ENCODE measurements at places on chromosomes 4 and X.

DNA sequence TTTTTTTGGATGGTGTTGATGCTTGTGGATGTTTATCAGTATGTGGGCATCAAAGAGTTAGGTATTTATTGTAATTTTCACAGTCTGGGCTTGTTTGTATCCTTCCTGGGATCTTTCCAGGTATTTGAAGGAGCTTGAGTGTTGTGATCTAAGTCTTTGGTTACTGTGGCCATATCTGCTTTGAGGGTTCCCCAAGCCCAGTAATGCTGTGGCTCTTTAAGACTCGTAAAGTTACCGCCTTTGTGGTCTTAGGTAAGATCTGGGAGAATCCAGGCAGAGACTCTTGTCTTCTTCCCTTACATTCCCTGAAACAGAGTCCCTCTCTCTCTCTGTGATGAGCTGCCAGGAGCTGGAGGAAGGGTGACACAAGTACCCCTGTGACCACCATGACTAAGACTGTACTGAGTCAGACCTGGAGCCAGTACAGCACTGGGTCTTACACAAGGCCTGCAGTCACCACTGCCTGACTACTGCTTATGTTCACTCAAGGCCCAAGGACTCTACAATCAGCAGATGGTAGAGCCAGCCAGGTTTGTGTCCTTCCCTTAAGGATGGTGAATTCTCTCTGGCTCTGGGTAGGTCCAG, 62.2 kb downstream of the FMR1NB start:
- DNase-seq: peak; percentile 40

- no peak for DNase-seq
Measured at GRCh38 chr4:186304866-186305505, 39.0 kb downstream of the F11 start.

DNA sequence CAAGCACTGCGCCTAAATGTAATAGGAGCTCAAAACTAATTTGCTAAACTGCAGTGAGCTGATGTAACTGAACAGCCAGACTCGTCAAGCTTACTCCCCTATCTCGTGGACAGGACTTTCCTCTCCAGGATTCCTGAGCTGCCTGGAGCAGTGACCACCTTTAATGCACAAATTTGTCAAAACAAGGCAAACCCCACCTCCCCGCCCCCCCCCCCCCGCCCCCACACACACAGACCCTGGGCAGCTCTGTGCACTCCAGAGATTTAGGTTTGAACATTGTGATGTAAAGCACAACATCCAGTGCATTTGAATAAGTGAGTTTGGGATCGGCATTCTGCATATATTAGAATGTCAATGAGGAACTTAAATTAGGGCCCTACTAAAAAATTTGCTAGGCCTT, 77.7 kb upstream of the DHX15 start:
- DNase-seq: no peak

GRCh38 chr4:83767067-83767466, 231.2 kb downstream of the GPAT3 start:
- no peak for DNase-seq

- no peak for DNase-seq
Measured at GRCh38 chr4:156956826-156957368, 14.7 kb downstream of the PDGFC start.

DNA sequence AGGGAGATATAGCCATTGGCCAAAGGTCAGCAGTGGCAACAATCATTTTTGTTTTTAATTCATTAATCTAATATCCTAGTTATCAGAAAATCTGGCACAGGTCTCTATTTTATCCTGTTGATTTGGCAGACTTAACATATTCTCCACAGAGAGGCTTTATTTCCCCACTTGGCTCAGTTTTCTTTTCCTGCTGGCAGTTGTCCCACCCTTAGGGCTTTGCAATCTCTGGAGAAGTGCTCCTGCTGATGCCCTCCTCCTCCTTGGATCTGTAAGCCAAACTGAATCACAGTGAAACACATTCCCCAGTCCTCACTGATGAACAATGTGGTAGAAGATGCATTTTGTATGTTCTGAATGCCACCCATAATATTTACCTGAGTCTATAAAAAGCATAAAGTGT, 889.7 kb downstream of the PDHA2 start:
- DNase-seq: no peak

GRCh38 chr4:3239998-3240920, 8.7 kb upstream of the MSANTD1 start:
- no peak for DNase-seq

GRCh38 chrX:11558972-11559371, 106.7 kb downstream of the ARHGAP6 start:
- DNase-seq: peak; percentile 6

DNA sequence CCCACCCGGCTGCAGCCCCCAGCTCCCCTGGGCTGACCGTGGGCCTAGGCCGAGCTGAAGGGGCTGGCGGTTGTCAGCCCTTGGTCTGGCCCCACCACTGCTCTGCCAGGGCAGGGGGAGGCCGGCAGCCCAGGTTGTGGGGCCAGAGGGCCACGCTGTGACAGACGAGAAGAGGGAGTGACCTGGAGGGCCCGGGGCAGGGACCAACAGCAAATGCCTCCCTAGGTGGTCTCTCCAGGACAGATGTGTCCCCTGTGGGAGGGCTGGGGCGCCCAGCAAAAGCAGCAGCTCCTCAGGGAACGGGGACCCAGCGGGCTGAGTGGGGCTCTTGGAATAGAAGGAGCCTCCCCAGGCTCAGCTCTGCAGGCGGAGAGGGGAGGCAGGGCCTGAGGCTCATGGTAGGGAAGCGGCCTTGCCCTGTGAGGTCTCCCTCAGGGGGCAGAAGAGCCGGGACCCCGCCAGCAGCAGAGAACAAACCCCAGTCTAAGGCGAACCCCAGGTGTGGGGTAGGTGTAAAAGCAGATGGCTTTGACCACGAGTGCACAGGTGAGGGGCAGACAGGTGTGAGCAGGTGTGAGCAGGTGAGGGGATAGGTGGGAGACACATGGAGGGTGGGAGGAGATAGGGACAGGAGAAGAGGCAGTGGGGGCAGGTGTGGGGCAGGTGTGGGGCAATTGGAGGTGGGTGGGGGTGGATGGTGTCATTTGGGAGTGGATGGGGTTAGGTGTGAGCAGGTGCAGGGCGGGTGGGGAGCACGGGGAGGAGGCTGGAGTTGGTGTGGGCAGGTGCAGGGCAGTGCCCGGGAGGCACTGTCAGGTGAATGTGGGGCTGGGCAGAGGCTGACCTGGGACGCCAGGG, 34.1 kb upstream of the SPON2 start:
- no peak for DNase-seq

- DNase-seq: no peak
Measured at GRCh38 chr4:146236216-146236615, 21.9 kb downstream of the REELD1 start.

- DNase-seq: peak; percentile 4
Measured at GRCh38 chrX:84907324-84907968, 96.2 kb upstream of the APOOL start.
